NCI-H187 treated with DMSO at 0.1 percent for 48 hours (cell line): ENCODE measurements at places on chromosomes 12 and 14.

DNA sequence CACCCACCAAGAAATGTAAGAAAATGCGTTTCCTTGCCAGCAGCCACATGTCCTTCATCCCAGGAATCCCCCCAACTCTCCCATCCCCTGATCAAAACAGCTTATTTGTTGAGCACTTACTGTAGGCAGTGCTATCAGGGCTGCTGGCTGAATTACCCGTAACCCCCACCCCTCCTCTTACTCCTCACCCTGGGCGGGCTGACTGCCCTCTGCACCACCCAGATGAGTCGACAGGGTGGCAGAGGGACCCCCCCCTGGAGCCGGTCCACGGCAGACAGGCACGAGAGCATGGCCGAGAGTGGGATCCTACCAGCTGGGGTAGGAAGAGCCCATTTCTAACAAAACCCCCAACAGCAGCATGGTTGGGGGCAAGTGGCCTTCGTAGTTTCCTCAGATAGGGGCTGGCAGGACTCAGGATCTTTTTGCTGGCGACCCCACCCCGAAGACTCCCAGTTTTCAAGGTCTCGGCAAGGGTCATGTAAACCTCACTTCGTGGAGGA, 1.1 kb upstream of the RHOF start:
- no peak for DNase-seq

GRCh38 chr12:114945351-114945750, 261.4 kb upstream of the TBX3 start:
- no peak for DNase-seq

DNA sequence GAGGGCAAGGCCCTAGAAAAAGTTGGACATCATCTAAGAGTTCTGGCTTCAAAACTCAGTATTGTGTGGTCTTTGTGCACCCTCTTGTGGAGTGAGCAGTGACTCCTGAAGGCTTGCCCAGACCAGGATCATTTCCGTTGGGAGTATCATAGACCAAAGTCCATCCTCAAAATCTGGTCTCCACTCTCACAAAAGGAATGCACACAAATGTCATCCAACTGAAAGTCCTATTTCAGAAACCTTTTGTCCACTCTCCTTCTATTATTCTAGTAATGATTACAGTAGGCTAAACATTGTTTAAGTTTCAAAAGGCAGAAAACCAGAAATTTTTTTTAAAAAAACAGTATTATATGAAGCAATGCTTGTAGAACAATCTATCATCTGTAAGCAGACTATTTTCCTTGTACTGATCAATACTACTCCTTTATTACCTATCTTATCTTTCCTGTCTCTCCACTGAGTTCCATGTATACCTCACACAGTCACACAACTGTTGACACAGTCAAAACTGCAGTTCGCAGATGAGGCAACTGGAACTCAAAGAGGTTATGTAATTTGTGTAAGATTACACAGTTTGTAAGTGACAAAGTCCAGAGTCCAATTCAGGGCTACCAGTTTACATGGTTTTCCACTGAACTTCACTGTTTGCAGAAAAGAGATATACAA, 41.4 kb downstream of the COX16 start:
- no peak for DNase-seq

- DNase-seq = no peak
Observed at GRCh38 chr14:68042586-68043210, 223.1 kb downstream of the RAD51B start.

DNA sequence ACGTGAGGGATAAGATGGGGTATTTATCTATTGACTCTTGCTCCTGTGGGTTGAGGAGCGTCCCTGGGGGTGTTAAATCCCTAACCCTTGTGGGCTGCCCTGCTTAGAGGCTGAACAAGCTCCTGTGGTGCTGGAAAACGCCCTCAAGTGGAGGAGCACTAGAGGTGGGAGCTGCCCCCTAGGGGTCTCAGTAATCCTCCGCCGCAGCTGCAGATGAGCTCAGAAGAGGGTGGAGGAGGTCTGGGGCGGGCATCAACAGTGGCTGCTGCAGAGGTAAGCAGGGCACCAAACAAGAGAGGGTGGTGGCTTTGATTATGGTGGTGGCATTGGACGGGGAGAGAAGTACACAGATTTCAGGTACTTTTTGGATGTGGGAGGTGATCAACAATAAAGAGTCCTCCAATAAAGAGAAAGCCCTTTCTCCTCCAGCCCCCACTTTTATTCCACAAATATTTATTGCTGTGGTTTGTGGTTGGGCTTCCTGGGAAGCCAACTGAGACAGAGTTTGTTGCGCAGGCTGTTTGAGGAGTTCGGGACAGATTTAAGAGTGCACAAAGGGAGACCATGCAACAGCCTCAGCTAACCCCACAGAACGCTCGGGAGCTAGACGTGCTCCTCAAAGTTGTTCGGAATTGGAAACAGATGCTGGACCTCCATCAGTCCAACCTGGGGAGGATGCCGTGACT, 179.9 kb downstream of the ADCK1 start:
- DNase-seq = no peak

- no peak for DNase-seq
Observed at GRCh38 chr14:65237023-65237814, 134.9 kb upstream of the MAX start.

GRCh38 chr12:91316907-91317269, 134.3 kb upstream of the DCN start:
- no peak for DNase-seq

GRCh38 chr12:127500512-127501035, 766.4 kb upstream of the TMEM132C start:
- no peak for DNase-seq

DNA sequence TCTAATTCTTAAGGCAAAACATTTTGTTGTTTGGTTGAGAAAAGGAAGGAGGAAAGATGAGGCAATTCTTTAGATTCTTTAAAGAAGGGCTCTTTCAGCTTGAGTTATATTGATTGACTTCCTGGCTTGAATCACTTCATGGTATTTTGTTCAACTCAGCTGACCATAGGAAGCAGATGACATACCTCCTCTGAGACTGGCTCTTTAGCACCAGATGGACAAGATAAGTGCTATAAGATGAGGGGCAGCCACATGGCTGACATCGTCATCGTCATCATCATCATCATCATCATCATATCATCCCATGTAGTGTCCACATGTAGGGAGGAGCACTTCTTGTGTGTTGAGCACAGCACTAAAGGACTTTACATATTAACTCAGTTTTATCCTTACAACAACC, 81.3 kb downstream of the SSPN start:
- DNase-seq = no peak

DNA sequence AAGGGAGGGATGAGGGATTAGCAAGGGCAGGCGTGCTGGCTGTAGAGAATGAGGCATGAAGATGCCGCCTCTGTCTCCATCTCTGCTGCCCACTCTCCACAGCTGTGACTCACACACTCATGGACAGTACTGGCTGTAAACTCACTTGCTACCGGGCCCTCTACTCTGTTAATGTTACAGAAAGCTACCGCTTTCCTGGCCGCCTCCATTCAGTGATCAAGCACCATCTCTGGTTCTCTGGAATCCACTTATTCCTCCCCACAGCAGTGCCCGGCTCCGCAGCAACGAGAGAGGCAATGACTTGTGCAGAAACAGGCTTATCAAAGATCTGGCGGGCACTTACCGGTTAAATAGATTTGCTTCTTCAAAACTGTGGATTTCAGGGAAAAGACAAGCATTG, 34.8 kb downstream of the AMN start:
- no peak for DNase-seq

DNA sequence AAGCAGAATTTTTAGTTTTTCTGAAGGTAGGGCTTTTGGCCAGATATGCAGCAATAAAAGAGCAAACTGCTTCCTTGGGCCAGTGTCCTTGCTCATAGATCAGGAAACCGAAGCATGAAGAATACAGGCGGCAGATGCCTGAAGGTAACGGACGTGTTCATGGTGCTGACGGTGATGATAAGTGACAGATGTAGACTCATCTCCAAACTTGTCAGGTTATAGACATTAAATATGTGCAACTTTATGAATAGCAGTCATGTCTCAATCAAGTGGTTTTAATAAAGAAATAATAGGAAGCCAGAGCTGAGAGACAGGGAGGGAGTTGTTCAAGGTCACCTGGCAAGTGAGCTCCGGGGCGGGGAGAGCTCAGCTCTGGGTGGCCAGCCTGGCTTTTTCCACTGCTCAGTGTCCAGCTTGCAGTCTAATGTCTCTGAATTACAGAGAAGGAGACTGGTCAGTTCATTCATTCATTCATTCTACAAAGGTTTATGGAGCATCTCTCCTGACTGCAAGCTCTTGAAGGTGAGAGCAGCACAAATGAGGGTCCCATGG, 1.0 kb downstream of the SERPINA5 start:
- DNase-seq = no peak

DNA sequence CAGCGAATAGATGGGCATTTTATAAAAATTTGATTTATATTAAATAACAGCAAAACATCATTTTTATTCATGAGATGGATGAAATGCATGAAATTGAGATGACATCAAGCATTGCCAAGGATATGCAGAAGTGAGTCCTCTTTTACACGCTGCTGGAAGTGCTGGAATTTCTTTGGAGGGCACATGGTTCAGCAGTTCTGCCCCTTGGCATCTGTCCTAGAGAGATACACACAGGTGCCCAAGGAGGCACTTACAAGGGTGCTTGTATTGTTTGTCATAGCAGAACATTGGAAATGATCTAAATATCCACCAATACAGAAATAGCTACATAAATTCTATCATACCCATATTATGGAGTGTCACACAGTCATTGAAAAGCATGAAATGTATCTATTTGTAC, 441.1 kb upstream of the TMPO start:
- DNase-seq = no peak

- no peak for DNase-seq
Observed at GRCh38 chr12:22340143-22340542, 5.6 kb upstream of the ST8SIA1 start.

DNA sequence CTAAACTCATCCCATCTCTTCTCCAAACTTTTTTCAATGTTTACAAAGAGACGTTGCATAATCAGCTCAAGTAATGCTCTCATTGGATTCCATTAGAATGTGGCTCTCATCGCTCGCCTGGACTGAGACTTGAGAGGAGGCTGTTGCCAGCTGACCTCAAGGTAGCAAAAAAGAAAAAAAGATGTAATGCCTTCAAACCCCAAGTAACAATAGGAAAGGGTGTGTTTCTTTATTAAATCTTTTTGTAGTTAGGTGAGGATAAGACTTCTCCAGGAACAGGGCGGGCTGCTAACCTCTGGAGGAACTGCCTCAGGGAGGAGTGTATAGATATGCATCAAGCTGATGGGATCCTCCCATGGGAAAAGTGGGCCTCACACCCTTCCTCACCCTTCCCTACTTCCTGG, 956 bp upstream of the PTHLH start:
- DNase-seq = no peak

GRCh38 chr12:6952863-6953441, 1.8 kb downstream of the PTPN6 start:
- no peak for DNase-seq

- no peak for DNase-seq
Observed at GRCh38 chr14:106518054-106518943, 991.9 kb downstream of the TMEM121 start.

DNA sequence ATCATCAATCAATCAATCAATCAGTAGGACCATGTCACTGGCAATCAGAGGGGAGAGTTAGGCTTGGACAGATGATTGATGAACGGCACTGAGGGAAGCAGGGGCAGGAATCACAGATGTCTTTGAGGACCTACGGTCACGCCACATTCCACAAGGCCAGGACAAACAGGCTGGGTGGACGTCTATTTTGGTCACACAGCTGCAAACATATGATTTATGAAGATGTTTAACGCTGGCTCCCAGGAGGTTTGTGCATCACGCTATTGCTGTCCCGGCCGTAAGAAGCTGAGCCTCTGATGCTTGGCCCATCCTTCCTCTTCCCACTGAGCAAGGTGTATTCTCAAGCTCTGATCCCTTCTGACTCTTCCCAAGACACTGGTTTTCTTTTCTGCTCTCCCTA, 160.8 kb downstream of the FOXN3 start:
- no peak for DNase-seq

- DNase-seq = no peak
Observed at GRCh38 chr12:42582050-42582449, 7.5 kb downstream of the PRICKLE1 start.

GRCh38 chr14:104090071-104090748, 4.7 kb downstream of the ASPG start:
- no peak for DNase-seq

DNA sequence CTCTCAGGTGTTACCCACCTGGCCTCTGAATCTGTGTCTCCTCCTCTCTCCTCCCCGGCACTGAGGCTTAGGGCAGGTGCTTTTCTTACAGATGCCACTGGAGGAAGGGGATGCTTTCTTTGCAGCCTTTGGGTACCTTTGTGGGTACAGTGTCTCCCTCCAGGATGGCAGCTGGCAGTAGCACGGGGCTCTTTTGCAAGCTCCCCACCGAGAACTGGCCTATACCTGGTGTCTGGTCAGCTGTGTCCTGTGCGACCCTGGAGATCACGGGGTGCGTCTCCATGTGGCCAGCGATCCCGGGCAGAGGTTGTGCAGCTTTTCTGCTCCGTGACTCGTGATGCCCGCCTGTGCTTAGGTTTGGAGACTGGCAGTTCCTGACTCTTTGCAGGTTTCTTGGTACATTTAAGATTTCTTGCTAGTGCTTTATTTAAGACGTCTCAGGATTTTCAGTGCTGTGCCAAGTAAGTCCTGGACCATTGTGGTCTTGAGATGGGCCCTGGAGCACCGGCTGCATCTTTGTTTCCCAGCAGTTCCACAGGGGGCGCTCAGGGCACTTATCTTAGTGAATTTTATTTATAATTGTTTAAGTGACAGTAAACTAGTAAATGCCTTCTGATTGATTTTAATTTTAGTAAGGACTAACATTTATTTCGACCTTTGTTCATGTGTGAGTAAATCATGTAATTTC, 68.9 kb downstream of the DDX51 start:
- DNase-seq = no peak

GRCh38 chr12:74663958-74664357, 126.3 kb downstream of the ATXN7L3B start:
- DNase-seq = no peak
